ENCODE measurements at places on chromosomes 1 and 21.

- DNase-seq: no peak
These were observed 54.7 kb upstream of the TRIM67 start for GRCh38 chr1:231107151-231107550.

- peak; percentile 64 for DNase-seq
These were observed 38.6 kb upstream of the GPR137B start for GRCh38 chr1:236103646-236104218.

DNA sequence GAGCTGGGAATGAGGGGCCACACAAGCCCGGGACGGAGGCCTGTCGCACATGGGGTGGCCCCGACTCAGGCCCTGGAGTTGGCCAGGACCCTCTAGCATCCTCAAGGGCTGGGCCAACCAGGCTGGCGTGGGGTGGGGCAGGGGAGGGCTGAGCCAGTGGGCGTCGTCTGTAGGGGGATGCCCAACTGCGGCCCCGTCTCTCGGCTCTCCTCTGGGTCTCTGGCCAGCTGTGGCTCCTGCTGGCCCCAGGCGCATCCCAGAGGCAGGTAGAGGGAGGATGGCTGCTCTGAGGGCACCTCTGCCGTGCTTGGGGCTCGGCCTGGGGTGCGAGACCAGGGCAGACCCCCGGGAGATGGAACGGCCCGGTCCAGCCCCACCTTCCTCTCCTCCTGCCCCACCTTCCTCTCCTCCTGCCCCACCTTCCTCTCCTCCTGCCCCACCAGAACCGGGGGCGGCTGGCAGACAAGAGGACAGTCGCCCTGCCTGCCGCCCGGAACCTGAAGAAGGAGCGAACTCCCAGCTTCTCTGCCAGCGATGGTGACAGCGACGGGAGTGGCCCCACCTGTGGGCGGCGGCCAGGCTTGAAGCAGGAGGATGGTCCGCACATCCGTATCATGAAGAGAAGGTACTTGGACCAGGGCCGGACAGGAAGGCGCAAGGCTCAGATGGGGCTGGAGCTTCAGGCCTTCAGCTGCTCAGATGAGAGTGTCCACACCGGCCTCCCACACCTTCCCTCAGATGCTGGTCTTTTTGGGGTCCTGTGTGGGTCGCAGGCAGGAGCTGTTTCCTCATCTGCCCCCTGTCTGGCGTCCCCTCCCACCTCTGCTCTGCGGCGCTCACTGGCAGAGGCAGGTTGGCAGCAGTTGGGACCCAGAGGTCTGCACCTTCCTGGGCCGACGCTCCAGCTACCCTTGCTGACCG is 6.2 kb downstream of the SAMD11 start:
- no peak for DNase-seq

GRCh38 chr1:86224651-86225310 is 68.2 kb upstream of the COL24A1 start:
- DNase-seq: no peak

DNA sequence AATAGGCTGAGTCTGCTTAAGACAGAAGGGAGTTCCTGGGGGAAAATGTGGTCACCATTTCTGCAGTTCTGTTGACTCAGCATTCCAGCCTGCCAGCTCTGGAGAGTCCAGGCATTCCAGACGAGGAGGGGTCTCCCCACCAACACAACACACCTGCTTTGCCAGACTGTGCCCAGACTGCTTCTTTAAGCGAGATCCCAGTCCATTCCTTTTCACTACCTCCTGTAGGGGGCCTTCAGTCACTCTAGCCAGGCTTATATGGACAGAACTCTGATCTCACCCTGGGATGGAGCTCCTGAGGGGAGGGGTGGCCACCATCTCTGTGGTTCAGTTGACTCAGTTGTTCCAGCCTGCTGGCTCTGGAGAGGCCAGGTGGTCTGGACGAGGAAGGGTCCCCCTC is 48.5 kb downstream of the UBE2U start:
- DNase-seq: no peak
